Fibroblast of skin of scalp (primary cell): ENCODE measurements at places on chromosomes 13 and 19.

DNA sequence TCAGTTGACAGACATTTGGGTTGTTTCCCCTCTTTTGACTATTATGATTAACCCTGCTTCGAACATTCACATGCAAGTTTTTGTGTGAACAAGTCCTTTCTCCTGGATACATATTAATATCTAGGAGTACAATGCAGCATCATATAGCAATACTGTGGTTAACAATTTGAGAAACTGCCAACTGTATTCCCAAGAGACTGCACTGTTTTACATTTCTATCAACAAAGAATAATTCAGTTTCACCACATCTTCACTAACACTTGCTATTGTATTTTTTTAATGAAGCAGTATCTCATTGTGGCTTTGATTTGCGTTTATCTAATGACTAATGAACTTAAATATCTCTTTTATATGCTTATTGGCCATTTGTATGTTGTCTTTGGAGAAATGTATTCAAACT lies 184.6 kb upstream of the NBEA start:
- DNase-seq = peak; percentile 22

GRCh38 chr13:48515732-48516131 lies 17.1 kb downstream of the RCBTB2 start:
- DNase-seq = no peak

DNA sequence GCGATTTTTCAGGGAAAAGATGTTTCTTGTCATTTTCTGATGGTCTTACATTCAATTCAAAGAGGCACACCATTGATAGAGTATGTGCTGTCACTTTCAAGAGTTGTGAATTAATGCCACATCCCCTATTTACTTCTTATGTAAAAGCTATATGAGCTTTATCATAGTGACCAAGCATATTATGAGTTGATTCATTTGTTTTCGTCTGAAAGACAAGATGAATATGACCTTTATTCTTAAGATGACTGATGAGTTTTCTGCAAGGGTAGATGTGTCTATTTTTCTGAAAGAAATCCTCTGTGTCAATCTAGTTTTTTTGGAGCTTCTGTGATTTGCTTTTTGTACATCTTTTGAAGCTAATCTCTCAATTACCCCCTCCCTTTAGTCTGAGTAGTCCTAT lies 676.3 kb upstream of the ARGLU1 start:
- no peak for DNase-seq

- no peak for DNase-seq
Measured at GRCh38 chr13:113879494-113880360, 15.9 kb upstream of the GAS6 start.

GRCh38 chr13:26456650-26457049 lies 100.8 kb upstream of the WASF3 start:
- DNase-seq = no peak
